Calu3 (cell line): ENCODE measurements at places on chromosomes 4 and X. TPM values are rescaled to one million over a fixed set of nuclear protein-coding genes. Genes with fewer than 3 reads are reported as not detected.

The MAGEC2 gene
- not detected in 2 replicates for total RNA-seq

The TMPRSS11B gene
- total RNA-seq: not detected in 2 replicates

The CT55 gene
- total RNA-seq: not detected in 2 replicates

The PDLIM3 gene
- 0.50 and 0.51 TPM in 2 replicates for total RNA-seq

The TMPRSS11A gene
- total RNA-seq: not detected in 2 replicates

The MUC7 gene
- total RNA-seq: not detected in 2 replicates

The TBL1X gene
- total RNA-seq: 24.9 and 25.0 TPM in 2 replicates

DNA sequence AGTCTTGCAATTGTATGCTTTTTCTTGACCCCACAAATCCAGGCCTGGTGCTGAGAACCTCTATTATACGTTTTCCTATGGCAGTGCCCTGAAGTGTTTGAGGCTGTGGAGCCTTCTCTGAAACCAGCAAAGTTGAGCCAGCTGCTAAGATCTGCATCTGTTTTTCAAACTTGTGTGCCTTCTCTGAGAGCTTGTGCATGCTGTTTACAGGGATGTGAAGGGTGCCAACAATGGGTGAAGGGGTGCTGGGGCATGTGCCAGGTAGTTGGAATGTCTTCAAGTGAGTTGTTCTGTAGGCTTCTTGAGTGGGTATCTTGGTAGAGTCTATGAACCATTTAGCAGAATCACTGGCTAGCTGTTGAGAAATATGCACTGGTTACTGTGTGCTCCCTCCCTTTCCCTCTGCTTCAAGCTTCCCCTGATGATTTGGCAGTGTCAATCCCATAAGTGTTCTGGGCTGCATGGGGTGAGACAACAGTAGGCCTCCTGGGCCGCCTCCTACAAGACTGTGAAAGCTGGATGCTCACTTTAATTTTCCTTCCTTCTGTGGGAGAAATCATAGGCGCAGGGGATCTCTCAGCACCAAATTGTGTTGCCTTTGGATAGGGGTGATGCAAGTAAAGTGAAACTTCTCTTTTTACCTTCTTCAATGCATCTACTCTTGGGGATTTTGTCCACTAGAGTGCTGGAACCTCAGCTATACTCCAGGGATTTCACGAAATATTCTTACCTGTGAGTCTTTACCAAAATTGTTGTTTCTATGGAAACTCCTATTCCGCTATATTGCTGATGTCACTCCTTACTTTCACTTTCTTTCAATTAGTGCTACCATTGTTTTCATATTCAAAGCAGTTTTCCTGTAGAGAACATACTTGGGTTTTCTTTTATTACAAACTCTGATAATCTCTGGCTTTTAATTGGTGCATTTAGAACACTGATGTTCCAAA is 30.0 kb downstream of the ITM2A start:
- no peak for DNase-seq

DNA sequence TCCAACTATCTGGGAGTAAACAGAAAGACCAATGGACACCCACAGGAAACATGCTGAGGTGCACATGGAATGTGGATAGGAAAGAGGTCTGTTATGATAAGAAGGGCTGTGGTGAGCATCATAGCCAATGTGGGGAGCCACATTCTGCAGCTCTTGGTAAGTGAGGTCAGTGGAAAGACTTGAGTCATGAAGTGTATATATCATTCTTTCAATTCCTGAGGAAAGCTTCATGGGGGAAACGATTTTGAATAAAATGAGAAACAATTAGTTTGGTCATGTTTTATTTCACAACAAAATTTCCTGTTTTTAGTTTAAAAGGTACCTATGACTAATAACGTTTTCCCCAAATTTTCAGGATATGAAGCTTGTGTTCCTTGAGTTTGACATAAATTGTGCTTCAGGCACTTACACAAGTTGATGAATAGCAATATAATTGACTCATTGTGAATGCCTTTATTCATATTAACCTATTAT is 41.4 kb upstream of the RASSF6 start:
- no peak for DNase-seq

DNA sequence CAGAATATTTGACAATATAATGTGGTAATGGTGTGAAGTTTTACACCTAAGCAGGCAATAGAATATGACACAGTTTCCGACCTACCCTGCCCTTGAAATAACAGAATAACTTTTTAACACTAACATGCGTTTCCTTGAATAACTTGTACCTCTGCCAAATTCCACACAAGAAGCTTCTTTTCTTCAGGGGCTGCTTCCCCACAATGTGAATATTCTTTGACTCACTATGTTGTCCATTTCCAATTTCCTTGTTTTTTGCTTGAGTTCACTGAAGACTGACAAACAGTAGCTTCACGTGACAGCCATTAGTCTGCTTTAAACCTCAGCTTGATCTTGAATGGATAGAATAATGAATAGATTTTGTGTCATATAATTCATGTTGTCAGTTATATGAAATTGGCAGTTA is 14.3 kb downstream of the SHROOM3 start:
- no peak for DNase-seq

DNA sequence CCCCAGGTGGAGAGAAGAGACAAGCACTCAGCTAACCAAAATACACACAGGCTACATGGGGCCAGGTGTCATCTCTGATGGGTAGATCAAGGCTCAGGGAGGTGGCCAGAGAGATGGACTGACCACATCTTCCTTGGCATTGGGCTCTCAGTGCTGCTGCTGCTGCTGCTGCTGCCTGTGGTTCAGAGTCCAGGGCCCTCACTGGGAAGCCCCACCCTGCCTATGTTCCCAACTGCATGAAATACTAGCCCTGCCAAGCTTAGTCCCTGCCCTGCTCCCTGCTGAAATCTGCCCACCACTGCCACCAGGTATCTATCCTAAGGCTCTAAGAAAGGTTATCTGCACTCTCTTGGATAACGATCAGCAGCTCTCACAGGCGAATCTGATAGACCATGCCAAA is 118.7 kb downstream of the EFHC2 start:
- no peak for DNase-seq

GRCh38 chr4:74904509-74905065 is 28.3 kb upstream of the PARM1 start:
- no peak for DNase-seq

DNA sequence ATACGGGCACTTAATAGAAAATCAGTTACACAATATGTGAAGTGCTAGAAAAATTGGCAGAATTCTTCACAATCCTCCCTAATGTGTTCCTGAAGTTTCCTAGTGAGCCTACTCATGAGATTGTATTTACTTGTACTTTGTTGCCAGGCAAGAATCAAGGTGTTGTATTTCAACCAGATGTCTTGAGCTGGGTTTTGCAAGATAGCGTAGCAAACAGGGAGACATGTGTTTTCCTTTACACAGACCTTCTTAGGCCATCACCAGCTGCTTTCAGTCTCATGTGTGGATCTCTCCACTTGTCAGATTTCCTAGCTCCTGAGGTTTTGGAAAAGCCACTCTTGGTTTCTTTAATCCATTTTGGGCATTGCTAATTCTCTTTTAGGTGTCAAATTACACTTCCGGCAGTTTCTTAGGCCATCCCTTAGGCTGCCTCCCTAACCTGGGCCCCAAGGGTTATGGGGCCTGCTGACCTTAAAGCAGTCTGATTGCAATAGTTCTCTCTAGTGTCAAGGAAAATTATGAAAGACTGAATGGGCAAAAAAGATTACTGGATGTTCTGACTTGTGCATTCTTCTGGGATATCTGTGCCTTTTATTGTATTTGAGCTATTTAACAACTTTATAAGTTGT is 12.2 kb upstream of the EDA start:
- DNase-seq: no peak

GRCh38 chr4:47519239-47519883 is 34.3 kb downstream of the ATP10D start:
- DNase-seq: no peak

DNA sequence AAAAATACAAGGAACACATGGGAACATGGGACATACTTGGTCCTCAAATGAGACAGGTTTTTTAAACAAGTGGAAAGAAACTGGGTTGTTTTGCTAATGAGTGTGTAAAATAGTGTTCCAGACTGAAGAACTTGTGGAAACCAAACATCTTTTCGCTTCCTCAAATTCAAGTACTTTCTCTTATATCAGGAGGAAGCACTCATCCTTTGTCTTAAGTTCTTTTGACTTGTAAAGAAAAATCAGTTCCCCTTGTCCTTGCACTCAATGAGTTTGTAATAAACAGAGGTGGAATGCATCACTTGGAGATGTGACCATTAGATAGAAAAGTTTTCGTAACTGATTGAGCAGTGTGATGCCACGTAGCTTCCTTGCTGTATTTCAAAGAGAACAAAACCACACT is 101.1 kb downstream of the PHOX2B start:
- DNase-seq: no peak

DNA sequence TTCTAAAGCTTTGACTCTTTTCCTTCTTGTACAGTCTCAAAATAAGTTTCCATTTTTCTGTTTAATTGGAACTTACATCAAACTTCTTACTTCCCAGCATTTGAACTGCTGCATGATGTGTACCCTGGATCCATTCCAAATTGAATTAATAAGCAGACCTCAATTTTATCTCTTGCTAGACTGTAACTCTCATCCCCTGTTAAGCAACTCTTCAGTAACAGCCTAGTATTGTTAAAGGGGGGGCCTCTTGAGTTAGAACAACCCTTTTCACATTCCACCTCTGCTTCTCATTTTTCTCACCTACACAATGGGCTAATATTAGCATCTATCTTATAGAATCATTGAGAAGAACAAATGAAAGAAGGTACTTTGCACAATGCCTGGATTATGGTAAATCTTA is 169.4 kb downstream of the IL1RAPL1 start:
- DNase-seq: no peak

- no peak for DNase-seq
Observed at GRCh38 chrX:107146670-107147069, 28.0 kb upstream of the RBM41 start.

- no peak for DNase-seq
Observed at GRCh38 chrX:43469391-43470054, 186.6 kb upstream of the MAOA start.

GRCh38 chrX:3659761-3660160 is 53.7 kb downstream of the PRKX start:
- DNase-seq: no peak

DNA sequence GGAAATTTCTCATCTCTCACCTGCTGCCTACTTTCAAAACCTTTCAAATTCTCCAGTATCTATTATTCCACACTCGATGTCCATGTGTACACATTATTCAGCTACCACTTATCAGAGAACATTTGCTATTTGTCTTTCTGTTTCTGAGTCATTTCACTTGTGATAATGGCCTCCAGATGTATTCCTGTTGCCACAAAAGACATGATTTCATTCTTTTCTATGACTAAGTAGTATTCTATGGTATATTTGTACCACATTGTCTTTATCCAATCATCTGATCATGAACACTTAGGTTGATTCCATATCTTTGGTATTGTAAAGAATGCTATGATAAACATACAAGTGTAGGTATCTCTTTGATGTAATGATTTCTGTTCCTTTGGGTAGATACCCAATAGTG is 310.1 kb upstream of the SPOCK3 start:
- no peak for DNase-seq

GRCh38 chrX:21683941-21684340 is 25.8 kb upstream of the KLHL34 start:
- DNase-seq: no peak

GRCh38 chrX:31223817-31224216 is 152.0 kb upstream of the FTHL17 start:
- DNase-seq: no peak

- DNase-seq: no peak
Observed at GRCh38 chr4:173573286-173573685, 43.3 kb upstream of the HAND2 start.

GRCh38 chr4:105108971-105109370 is 37.7 kb upstream of the TET2 start:
- no peak for DNase-seq

DNA sequence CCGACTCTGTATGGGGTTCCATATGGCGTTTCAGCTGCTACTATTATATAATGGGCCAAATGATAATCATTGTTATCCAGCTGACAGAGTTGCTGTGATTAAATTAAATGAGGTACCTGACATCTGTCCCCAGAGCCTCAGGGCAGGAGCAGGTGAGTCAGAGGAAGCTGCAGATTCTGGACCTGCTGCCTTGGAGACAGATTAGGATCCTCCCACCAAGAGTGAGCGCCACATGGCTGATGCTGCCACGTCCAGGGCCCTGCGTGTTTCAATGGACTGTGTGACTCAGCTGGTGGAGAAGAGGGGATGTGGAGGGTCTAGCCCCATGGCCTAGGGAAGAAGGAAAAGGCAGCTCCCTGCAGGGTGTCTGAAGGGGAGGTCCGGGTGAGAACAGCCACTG is 28.3 kb upstream of the UXT start:
- DNase-seq: no peak

DNA sequence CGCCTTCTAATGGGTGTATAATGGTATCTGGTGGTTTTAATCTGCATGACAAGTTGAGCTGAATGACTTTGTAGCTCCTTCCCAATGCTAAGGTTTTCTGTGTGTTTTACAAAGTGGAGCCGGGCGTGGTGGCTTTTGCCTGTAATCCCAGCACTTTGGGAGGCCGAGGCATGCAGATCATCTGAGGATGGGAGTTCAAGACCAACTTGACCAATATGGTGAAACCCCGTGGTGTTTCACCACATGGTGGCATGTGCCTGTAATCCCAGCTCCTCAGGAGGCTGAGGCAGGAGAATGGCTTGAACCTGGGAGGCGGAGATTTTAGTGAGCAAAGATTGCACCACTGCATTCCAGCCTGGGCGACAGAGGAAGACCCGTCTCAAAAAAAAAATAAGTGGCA is 28.9 kb downstream of the ARFIP1 start:
- DNase-seq: no peak
